ENCODE measurements at places on chromosomes 16 and 17.

DNA sequence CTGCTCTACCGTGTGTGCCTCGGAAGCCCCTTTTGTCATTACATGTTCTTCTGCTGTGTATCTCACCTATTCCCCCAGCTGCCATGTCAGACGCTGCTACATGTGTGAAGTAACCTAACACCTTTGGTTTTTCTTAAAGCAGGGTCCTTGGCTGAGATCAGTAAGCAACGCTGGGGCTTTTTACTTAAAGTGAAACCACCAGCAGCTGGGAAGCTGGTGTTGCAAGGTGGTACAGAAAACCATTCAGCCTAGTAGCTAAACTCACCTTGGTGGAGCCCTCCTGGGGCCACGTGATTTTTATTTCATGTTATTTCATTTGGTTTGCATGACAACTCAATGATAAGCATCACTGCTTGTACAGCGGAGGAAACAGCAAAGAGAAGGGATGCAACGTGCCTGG lies 62.6 kb downstream of the PLCG2 start:
- DNase-seq, result no peak

DNA sequence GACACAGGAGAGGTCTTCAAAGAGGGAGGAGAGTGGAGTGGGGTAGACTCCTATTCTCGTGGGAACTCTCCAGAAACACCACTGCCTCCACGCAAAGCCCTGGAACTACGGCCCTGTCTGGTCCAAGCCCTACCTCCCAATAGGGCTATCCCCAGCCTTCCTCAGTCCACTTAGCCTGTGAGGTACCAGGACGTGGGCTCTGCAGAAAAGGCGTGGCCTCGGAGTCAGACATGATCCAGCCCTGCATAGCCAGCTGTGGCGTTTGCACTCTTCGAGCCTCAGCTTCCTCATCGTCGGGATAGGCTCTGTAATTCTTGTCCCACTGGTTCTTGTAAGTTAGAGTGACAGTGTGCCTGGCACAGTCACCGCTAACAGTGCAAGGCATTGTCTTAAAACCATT lies 13.8 kb downstream of the ENDOV start:
- no peak for DNase-seq

DNA sequence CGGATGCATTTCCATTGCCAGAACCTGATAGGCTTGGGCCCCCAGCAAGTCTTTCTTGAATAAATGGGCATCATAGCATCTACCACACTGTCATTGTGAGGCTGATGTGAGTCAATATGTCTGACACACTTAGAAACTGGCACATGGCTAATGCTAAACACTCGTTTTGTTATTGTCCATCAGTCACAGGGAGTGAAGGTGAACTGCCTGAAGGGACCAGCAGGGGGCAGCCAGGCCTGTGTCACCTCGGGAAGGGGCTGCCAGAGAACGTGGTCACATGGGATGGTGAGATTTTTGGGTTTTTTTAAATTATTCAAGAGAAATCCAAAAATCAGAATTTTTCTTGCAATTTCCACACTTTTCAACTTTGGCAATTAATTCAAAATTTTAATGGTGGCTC lies 831 bp upstream of the RCVRN start:
- peak; percentile 41 for DNase-seq

- DNase-seq, result peak; percentile 64
Observed at GRCh38 chr16:70770626-70771552, 30.1 kb downstream of the VAC14 start.

DNA sequence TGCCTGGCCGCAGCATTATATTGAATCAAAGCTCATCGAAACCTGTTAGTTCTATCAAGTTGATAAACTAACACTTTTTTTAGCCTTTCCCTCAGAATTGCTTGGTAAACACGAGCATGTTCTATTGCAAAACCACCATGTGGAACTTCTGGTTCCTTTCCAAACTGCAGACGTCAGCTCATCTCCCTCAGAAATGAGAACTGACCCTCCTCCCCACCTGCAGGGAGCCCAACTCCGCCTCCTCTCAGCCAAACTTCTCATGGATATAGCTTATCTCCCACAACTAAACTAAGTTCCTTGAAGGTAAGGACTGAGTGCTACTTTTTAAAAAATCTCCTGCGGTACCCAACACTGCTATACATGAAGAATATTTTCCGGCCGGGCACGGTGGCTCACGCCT lies 6.7 kb downstream of the SHMT1 start:
- DNase-seq, result no peak

DNA sequence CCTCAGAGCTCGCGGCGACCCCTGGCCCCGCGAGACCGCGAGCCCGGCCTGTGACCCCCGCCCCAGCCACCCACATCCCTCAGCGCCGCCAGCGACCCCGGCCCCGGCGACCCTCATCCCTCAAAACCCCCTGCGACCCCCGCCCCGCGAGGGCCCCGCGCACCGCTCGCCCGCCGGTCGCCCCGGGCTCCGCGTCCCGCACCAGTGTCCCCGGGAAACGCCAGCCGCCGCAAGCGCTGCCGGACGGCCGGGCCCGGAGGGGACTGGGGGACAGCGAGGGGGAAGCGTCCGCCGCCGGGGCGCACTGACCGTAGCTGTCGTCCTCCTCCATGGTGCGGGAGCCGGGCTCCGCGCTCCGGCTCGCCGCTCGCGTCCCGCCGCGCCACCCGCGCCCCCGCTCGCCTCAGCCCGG lies at the start of gene CYTH1:
Gene CYTH1 (minus strand): TSS at position 381 of the 412 bp plus-strand sequence. CDS start 50 bp downstream, at position 331.
- no peak for DNase-seq

GRCh38 chr16:583470-583814 lies 6.4 kb upstream of the RAB40C start:
- no peak for DNase-seq

DNA sequence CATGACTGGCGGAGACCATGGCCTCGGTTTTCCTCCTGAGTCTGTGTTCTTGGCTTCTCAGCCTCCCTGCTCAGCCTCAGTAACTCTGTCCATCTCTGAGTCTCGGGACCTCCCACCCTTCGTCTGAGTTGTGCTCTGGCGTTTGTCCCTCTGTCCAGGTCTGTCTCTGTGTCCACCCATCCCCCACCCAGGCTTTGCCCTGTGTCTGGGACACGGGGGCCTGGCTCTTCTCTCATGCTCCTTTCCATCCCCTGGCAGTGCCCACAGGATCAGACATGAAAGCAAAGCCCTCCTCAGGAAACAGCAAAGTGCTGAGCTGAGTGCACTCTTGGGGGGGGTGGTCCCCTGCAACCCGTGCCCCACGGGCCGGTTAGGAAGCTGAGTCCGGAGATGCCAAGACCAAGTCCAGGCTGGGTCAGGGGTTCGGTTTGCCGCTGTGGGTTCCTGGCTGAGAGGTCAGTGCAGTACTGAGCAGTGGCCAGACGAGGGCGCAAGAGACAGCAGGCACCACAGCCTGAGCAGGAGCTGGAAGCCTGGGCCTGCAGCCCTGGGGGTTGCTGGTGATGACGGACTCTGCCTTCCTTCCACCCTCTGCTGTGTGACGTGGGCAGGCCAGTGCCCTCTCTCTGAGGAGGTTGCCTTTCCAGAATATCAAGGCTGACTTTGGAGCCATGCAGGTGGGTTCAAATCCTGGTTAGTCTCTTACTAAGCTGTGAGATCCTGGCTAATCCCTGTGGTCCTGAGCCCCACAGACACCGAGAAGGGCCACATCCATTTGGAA lies 2.5 kb downstream of the P2RX1 start:
- peak; percentile 74 for DNase-seq

GRCh38 chr16:84780544-84781376 lies 39.0 kb upstream of the CRISPLD2 start:
- DNase-seq, result no peak

GRCh38 chr16:96935-97381 lies 18.9 kb downstream of the MPG start:
- peak; percentile 92 for DNase-seq

DNA sequence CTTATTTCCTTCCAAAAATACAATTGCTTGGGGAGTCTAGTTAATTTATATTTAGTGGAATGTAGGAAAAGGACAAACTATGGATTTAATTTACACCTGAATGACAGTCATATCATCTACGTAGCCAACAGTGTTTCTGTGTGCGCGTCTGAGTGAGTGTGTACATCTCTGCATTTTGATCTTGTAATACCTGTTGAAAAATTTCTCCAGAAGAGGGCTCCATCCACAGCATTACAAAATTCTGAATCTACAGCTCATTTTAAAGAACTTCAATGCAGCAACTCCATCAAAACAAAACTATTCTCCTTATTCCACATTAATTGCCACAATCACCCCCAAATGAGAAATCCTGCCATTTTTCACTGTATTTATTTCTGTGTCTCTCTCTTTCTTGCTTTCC lies 3.9 kb downstream of the CDH13 start:
- no peak for DNase-seq

- no peak for DNase-seq
Observed at GRCh38 chr17:68577497-68577821, 23.7 kb downstream of the FAM20A start.

DNA sequence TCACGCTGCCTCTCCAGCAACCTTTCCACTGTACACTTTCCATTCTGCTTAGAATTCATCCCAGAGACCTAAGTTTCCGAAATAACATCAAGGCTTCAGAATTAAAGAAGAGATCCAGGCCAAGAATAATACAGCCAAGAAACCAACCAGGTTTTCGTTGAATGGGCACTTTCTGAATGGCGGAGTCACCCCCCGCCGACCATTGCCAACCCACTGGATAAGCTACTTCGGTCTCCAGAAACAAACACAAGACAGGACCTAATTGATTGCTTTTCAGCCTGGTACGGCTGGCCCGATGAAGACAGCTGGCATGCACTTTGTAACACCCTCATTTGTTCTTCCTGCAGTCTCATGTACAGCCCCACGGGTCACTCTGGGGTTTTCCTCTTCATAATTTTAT lies 308.1 kb upstream of the ZFHX3 start:
- no peak for DNase-seq

- DNase-seq, result peak; percentile 40
Observed at GRCh38 chr17:79325709-79326430, 251.2 kb downstream of the ENGASE start.

DNA sequence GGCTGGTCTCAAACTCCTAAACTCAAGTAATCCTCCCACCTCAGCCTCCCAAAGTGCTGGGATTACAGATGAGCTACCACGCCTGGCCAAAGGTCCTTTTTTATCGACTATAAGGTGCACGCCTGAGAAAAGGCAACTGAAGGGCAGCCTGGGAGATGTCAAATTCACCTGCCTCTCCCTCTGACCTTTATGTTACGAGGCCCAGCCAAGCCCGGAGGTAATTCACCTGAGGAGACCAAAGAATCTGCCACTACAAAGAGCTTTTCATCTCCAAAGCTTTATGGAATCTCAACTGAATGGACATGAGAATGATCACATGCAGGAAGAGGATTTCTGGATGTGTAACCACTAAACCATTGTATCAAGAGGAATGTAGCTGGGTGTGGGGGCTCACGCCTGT lies 37.2 kb downstream of the LYRM1 start:
- no peak for DNase-seq

Measured in A673 (cell line).